Dorsolateral prefrontal cortex (tissue), 122 donors: ENCODE measurements at places on chromosomes 13 and 19.
A peak's percentile ranks its signal among the peaks of the same experiment; 100 is the strongest.

GRCh38 chr13:25276748-25277147 is 10.5 kb downstream of the MTMR6 start:
- DNase-seq: no peak

- no peak for DNase-seq
Observed at GRCh38 chr19:17926044-17926443, 6.8 kb upstream of the CCDC124 start.

DNA sequence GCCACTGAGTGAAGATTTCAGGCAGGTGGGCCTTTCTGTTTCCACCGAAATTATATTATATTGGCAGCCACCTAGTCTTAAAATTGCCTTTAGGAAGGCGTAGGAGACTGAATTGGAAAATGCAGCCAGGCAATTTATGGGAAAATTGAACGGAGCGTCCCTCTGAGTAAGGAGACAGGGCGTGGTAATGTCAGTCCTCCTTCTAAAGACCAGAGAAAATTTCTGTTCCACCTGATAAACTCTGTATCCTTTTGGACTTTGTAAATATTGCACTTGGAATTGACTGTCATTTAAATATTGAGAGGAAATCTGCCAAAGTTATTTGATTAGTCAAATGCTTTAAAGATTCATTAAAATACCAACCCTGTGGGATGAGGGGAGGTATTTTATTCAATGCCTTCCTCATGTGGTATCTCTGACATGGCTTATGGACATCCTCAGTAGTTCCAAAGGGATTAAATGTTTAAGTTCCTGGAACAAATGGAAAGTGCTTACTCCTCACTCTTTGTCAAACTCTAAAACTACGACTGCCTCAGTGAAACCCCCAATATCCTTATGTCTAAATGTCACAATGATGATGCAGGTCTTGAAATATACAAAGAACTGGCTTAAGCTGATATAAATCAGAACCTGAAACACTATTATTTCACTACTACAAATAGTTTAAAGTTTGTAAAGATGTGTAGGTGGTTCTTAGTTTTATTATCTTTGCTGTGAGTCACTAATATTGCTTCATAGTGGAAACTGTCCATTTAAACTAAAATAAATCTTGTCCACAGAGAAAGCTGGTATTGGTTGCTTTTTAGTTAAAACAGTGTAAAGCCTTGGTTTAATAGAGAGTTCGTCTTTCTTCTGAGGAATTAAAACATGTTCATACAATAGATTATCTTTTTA is 203.2 kb downstream of the FGF14 start:
- DNase-seq: no peak

DNA sequence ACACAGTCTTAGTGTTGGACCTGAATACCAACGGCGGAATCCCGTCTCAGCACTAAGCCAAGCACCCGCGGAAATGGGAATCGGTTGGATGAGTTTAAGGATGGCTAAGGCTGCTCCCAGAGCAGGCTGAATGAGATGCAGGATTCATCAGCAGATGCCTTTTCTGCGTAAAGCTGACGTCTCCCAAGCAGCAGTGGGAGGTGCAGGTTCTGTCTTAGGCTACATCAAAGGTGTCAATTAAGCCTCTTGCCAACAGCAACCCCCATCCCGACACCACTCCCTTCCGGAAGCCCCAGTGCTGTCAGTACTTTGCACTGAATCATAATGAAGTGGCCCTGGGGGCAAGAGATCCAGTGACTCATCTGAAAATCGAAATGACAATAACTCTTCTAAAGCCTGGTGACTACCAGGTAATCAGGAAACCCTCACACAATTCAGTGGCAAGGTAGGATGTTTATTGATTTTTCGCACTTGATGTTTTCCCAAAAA is 275.6 kb downstream of the DCLK1 start:
- DNase-seq: no peak

GRCh38 chr13:109802936-109803335 is 16.6 kb upstream of the IRS2 start:
- no peak for DNase-seq

- DNase-seq: no peak
Observed at GRCh38 chr13:75334634-75335447, 147.1 kb downstream of the TBC1D4 start.

- no peak for DNase-seq
Observed at GRCh38 chr13:45951724-45952123, 100.2 kb upstream of the SIAH3 start.

GRCh38 chr19:16118489-16119033 is 6.9 kb downstream of the RAB8A start:
- DNase-seq: no peak

DNA sequence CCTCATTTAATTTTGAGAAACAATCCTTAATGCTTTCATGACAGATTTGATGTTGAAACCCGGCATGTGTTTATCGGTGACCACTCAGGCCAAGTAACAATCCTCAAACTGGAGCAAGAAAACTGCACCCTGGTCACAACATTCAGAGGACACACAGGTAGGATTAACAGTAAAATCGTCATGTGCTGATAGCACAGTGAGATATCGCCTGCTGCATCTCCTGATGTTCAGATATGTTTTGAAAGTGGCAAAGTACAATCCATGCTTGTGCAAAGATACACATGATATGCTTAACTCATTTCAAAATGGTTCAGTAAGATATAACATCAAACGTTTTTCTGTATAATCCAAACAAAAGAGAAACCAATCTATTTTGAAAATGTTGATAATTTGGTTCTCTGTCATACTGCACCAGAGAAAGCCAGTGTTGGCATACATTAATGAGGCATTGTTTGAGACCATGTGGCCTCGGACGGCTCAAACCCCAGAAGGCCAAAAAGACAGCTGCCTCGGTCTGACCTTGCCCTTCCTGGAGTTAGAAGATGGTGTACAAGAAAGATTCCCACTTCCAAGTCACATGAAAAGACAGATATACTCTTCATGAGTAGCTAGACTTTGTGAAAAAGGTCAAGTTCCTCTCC is 76.2 kb downstream of the DHRS12 start:
- DNase-seq: peak; percentile 67

- no peak for DNase-seq
Observed at GRCh38 chr13:25132751-25133390, 36.9 kb downstream of the PABPC3 start.

GRCh38 chr19:9875796-9876195 is 40.7 kb downstream of the PIN1 start:
- DNase-seq: no peak

DNA sequence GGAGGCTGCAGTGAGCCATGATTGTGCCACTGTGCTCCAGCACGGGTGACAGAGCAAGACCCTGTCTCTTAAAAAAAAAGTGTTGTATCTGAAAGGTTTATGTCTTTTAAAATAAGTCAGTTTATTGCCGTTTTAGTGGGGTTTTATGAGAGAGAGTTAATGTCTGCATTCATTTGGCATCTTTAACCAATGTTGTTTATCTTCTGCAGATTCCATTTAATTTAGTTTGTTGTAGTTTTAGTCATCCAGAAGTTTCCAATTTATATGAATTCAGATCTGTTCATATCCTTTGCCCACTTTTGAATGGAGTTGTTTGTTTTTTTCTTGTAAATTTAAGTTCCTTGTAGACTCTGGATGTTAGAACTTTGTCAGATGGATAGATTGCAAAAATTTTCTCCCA is 36.7 kb upstream of the LPAR6 start:
- DNase-seq: no peak

GRCh38 chr13:82447416-82448077 is 1434.7 kb downstream of the SLITRK1 start:
- no peak for DNase-seq
